ENCODE measurements at places on chromosomes 11 and 22.

GRCh38 chr22:39575552-39575825 lies 4.9 kb downstream of the CACNA1I start:
- DNase-seq: no peak

DNA sequence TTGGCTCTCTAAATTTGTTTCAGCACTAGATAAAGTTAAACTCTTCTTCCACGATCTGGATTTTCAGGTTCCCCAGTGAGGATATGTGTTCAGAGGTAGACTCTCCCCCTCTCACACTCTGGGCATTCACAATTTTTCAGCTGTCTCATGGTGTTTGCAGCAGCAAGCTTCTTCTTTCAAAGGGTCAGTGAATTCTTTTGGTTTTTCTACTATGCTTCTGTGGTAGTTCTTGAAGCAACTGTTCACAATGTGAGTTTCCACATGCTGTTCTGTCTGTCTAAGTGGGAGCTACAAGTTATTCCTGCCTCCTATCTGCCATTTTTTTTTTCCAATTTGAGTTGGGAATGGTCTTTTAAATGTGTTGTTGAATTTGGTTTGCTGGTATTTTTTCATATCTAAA lies 25.4 kb downstream of the CNTF start:
- no peak for DNase-seq

GRCh38 chr22:45422237-45422983 lies 8.9 kb downstream of the RIBC2 start:
- no peak for DNase-seq

DNA sequence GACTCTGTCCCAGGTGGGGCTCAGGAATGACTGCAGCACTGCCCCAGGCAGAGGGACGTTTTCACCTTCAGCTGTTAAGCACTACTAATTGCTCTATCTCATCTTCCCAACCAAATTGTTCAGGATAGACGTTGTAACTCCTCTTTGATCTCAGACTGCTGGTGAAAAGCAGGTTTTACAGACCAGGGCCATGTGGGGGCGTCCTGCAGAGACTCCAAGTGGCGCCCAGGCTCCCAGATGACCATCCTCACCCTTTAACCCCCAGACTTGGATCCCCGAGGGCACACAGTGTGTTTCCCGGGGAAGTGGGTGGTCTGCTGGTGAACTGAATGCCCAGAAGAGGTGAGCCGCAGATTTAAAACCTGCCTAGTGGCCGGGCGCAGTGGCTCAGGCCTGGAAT lies 23.9 kb downstream of the FADD start:
- no peak for DNase-seq

DNA sequence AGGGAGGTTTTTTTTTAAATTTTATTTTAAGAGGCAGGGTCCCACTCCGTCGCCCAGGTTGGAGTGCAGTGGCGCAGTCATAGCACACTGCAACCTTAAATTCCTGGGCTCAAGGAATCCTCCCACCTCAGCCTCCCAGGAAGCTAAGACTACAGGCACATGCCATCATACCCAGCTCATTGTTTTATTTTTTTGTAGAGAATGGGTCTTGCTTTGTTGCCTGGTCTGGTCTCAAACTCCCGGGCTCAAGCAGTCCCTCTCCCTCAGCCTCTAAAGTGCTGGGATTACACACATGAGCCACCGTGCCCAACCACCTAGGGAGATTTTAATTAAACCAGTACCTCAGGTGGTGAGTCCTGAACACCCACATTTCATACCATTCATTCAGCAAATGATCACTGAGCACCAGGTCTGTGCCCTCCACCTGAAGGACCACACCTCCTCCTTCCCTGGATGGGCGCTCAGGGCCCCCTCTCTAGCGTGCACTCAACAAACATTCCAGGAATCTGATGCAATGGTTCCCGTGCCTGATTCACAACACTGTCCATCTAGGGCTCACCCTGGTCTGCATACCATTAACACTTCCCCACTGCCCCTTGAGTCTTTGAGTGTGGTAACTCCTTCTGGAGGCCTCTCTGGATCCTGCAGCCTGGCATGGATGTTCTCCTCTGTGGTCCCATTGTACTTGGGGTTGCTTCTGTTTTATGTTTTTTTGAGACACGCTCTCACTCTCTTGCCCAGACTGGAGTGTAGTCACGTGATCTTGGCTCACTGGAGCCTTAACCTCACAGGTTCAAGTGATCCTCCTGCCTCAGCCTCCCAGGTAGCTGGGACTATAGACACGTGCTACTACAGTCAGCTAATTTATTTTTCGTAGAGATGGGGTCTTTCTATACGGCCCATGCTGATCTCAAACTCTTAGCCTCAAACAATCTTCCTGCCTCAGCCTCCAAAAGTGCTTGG lies 9.6 kb upstream of the MYH9 start:
- DNase-seq: no peak

DNA sequence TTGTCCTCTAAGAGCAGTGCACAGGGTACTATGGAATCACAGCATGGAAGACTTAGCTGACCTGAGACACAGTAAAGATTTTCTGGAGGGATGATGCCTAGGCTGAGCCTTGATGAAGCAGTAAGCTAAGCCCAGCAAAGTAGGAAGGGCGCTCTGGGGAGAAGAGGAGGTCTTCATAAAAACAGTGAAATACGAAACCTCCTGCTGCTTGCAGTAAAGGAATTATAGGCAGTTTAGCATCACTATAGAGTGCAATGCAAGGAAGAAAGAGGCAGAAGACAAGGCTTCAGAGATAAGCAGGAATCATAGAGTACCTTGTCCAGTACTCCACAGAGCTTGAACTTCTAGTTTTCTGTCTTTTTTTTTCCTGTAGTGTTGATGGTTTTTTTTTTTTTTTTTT lies 555.7 kb upstream of the CADM1 start:
- DNase-seq: no peak

GRCh38 chr11:30608534-30608933 lies 22.4 kb upstream of the MPPED2 start:
- no peak for DNase-seq

DNA sequence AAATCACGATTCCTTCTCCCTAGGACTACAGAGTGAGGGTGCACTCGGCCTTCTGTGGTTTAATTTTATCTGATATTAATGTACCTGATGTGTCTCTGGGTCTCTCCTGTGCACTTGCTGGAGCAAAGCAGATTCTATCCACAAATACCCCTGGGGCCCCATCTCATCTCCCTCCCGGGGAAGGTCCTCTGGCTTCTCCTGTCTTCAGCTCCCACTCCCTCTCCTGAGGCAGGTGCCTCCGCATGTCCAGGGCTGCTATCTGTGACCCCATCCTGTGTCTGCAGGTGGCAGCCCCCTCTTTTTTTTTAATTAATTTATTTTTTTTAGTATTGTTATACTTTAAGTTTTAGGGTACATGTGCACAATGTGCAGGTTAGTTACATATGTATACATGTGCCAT lies 558.7 kb downstream of the BRD1 start:
- DNase-seq: no peak

- DNase-seq: no peak
Measured at GRCh38 chr11:118662401-118663271, 16.8 kb downstream of the TREH start.

DNA sequence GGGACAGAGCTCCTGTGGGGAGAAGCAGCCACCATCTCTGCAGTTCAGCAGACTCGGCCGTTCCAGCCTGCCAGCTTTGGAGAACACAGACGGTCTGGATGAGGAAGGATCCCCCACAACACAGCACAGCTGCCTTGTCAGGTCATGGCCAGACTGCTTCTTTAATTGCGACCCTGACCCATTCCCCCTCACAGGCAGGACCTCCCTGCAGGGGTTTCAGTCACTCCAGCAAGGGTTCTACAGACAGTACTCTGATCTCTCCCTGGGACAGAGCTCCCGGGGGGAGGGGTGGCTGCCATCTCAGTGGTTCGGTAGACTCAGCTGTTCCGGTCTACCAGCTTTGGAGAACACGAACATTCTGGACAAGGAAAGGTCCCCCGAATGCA lies 173.5 kb downstream of the TTC28 start:
- DNase-seq: no peak

- DNase-seq: no peak
Measured at GRCh38 chr11:59584294-59584693, 31.3 kb downstream of the OSBP start.

DNA sequence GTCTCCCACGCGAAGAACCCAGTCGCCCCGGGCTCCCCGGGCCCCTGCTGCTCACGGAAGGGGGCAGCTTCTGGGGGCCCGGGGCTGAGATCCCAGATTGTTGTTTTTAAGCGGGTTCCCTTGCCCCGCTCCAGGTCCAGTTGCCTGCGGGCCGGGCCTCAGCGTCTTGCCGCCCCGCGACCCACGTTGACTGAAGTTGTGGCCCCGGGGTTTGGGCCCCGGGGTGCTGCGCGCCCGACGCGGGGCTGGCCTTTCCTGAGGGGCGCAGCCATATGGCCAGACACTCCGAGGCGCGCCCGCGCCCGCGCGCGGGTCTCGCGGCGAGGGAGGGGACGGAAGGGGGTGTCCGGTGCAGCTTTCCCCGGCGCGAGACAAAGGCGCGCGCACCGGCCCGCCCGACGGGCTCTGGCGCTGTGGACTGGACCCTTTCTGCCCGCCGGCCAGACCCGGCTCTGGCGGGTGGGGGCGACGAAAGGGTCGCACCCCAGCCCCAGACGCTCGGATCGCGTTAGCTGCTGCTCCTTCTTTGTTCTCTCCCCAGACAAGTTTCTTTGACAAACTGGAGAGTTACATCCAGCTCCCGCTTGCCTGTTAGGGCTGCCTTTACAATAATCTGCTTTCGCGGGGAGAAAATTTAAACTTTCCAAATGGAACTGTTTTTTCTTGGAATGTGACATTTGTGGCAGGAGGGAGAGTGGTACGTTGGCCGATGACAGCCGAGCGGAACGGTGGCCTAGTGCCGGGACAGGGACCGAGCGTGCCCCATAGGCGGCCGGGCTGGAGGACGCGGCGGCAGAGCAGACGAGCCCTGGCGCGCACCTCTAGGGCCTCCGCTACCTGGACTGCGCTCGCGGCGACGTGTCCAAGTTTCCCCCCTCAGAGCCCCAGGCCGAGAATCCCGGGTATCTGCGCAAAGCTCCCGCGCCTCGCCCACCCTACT lies 716 bp downstream of the AMOTL1 start:
- no peak for DNase-seq

- peak; percentile 57 for DNase-seq
Measured at GRCh38 chr11:2271077-2271326, 614 bp upstream of the ASCL2 start.

DNA sequence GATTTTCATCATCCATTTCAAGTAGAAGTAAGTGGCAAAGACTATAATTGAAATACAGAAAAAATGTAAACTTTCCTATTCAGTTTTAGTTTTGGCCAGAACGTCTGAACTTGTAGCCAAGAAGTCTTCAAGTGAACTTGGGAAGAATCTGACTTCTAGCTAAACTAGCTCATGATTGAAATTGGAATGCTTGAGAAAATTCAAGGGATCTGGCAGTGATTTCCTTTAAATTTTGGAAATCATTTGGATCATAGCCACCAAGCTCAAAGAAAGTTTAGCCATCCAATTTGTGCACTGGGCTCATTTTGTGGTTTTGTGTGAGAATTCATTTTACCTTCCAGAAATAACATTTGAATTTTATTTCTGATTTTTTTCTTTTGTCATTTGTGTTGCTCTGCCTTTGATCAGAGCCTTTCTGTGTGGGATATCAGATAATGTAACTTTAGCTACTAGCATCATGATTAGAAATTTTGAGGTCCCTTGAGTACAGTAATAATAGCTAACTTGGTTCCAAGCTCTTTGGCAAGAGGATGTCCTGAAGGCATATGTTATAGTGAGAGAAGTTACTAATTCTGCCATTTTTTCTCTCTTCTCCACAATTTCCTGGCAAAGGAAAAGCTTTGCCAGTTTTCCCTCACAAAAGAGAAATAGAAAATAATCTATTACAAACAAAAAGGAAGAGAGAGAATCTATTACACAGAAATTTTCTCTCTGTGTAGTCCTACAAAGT lies 2123.7 kb upstream of the RAG2 start:
- DNase-seq: no peak

GRCh38 chr11:8631395-8632118 lies 37.5 kb upstream of the STK33 start:
- DNase-seq: no peak

DNA sequence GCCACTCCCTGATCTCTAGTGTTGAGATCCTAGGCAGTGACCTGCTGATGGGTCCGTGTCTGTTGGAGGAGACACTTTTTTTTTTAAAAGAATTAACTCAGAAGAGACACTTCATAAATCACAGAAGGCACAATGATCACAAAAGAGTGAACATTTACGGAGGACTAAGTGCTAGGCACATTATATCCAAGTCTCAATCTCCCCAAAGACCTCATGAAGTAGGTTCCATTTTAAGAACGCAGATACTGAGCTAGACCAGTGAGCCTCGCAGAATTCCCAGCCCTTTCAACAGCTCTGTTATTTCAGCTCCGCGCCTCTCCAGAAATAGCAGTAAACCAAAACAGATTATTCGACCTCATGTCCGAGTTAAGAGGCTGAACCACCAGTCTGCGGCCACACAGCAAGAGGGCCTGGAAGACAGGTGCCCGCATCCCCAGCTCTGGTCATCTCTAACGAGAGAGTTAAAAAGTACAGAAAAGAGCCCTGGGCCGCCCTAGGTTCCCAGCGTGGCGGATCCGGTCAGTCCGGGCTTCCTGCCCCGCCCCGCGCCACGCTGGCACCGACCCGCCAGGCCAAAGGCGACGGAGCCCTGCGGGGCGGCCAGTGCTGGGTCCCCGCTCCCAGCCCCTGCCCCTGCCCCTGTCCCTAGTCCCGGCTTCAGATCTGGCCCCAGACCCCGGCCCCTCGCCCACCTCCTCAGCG lies 612 bp downstream of the XBP1 start:
- no peak for DNase-seq

DNA sequence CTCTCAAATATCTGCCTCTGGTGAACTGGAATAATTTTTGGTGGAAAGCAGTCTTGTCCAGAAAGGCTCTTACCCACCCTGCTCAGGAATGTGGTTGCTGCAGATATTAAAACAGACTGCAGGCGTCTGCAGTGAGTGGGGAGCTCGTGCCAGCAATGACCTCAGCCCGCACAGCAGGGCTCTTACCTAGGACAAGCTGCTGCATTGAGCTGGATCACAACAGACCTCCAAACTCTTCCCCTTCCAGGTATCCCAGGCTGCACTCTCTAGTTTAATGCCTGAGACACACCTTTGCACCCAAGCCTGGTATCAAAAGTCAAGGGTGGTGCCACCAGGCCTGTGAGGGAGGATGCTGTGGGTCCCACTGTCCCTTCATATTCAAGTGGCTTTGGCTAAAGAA lies 69.7 kb upstream of the CDON start:
- DNase-seq: no peak

GRCh38 chr11:118144301-118145268 lies 8.0 kb downstream of the SCN4B start:
- no peak for DNase-seq

- no peak for DNase-seq
Measured at GRCh38 chr11:106378513-106379179, 301.2 kb downstream of the AASDHPPT start.

- DNase-seq: no peak
Measured at GRCh38 chr11:22670830-22671229, 4.4 kb downstream of the GAS2 start.

GRCh38 chr11:100776212-100776896 lies 89.3 kb downstream of the ARHGAP42 start:
- no peak for DNase-seq
